ENCODE measurements at places on chromosomes 1 and 21. TPM values are rescaled to one million over a fixed set of nuclear protein-coding genes. Genes with fewer than 3 reads are reported as not detected.

TMEM240 gene
- total RNA-seq, result not detected

SLFNL1 gene
- total RNA-seq, result not detected

C1orf116 gene
- 29.2 TPM for total RNA-seq

GPA33 gene
- not detected for total RNA-seq

SDC3 gene
- total RNA-seq, result 11.1 TPM

BRDT gene
- total RNA-seq, result not detected

RHD gene
- total RNA-seq, result not detected

PCBP3 gene
- 0.43 TPM for total RNA-seq

LCE1F gene
- total RNA-seq, result not detected

FMN2 gene
- total RNA-seq, result 0.21 TPM

CCDC30 gene
- 0.48 TPM for total RNA-seq

PLA2G5 gene
- total RNA-seq, result not detected

RFX5 gene
- 19.0 TPM for total RNA-seq

KIAA1614 gene
- total RNA-seq, result 1.9 TPM

NBPF6 gene
- not detected for total RNA-seq

ANGEL2 gene
- 22.7 TPM for total RNA-seq

SLC44A3 gene
- total RNA-seq, result 9.2 TPM

C1orf115 gene
- 3.1 TPM for total RNA-seq

AMY2B gene
- 2.1 TPM for total RNA-seq

ESPN gene
- 14.5 TPM for total RNA-seq

NBPF8 gene
- total RNA-seq, result 14.7 TPM

VWA5B1 gene
- total RNA-seq, result not detected

RGSL1 gene
- not detected for total RNA-seq

KMO gene
- not detected for total RNA-seq

S1PR1 gene
- 0.21 TPM for total RNA-seq

NIBAN1 gene
- 41.2 TPM for total RNA-seq

HORMAD1 gene
- total RNA-seq, result 1.2 TPM

C1QB gene
- total RNA-seq, result not detected

CNIH3 gene
- total RNA-seq, result 1.7 TPM

CELA3B gene
- not detected for total RNA-seq

DIPK1A gene
- total RNA-seq, result 15.8 TPM

KRTAP19-3 gene
- total RNA-seq, result not detected

LINGO4 gene
- not detected for total RNA-seq

NEXN gene
- total RNA-seq, result 0.48 TPM

KRTAP21-2 gene
- total RNA-seq, result not detected

SPRR1A gene
- not detected for total RNA-seq

Measured in tracheal epithelial cell (primary cell).